ENCODE measurements at places on chromosomes 1 and 21.

- DNase-seq, result no peak
These were observed 646.6 kb upstream of the USP24 start for GRCh38 chr1:55861676-55862340.

GRCh38 chr1:13628711-13629110 lies 45.1 kb downstream of the PDPN start:
- no peak for DNase-seq

GRCh38 chr1:33332881-33333280 lies 12.0 kb upstream of the A3GALT2 start:
- DNase-seq, result no peak

GRCh38 chr1:62735491-62736171 lies 47.4 kb upstream of the DOCK7 start:
- no peak for DNase-seq

DNA sequence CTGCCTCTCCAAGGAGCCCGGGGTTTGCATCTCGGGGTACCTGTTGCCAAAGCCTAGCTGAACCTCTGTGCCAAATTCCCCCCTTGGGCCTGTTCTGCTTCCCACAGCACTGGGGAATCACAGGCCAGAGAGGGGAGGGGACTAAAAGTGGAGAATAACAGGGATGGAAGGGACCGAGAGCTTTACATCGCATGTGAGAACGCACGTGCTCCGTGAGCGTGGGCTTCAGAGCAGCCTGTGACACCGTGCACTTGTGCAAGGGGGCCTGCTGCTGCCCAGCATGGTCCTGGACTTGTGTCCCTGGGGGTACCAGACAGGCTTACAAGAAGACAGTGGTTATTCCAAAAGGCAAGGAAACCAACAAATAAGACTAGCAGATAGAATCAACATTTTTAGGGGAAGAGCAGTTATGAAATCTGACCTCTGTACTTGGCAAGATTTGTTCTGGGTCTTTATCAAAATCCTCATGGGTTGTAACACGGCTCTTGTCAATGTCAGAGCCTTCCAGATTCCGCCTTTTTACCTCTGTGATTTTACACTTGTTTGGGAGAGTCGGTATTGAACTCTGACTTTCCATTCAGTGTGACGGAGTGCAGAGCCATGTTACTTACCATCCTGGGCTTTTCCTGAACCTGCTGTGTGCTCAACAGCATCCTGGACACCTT lies 36.2 kb upstream of the TNFRSF1B start:
- no peak for DNase-seq

DNA sequence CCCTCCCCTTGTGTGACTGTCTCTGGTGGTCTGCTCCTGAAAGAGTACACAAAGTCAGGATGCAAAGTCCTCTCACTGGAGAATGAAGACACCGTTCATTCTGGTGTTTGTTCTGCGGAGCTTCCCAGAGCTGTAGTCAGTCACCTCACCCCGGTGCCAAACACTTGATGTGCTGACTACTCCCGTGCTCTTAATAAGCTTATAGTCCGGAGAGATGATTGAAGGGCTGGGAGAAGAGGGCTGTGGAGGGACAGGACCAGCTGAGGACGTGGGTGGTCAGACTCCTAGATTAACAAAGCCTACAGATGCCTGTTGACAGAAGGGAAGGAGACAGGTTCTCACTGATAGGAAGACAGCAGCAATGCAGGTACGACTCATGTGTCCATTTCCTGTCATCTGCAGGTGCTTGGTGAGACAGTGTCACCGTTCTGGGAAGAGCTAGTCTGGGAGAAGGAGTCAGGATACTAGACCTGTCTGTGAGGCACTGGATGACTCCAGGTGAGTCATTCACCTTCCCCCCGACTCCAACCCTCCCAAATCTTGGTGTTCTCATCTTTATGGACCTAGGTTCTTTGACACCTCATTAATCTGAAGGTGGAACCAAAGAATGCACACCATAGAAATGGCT lies 40.4 kb upstream of the LRRN2 start:
- DNase-seq, result peak; percentile 4

DNA sequence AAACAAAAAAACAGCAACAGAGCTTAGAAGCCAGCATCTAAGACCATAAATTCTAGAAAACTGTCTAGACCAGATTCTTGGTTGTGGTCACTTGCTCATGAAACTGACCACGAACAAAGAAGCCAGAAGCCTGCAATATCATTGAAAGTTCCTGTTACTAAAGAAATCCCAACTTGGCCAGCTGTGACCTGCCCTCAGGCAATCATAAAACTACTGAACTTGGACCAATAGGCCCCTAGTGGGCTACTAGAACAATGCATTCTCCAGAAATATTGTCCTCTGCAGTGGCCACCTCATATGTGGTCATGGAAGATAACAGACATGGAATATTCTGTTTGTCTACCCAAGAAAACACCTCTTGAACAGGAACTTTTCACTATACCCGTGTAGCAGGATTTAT lies 87.7 kb downstream of the SPATA17 start:
- peak; percentile 0 for DNase-seq

DNA sequence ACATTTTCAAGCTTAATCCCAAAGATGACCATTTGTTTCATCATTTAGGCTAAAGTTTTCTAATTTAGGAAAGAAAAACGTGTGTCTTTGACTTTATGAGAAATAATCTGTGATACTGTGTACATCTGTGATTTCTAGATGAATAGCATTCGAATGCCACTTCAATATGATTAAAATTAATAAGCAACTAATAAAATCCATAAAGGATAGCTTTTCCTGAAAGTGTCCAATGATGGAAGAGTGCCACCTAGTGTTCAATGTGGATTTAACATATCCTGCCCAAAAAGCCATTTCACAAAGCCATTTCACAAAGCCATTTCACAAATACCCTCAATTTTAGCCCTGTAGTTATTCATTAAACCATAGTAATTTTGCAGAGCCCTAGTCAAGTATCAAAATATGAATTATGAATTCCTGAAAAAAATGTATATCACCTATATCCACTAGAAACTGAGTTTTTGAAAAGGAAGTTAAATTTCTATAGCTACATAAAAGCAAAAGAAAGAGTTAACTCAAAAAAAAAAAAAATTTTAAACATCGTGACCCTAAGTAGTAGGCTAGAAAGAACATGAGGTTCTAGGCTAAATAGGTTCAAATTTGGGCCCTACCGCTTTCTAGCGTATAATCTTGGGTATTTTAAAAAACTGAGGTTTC lies 19.1 kb downstream of the NME7 start:
- DNase-seq, result peak; percentile 57

GRCh38 chr1:245481261-245481660 lies 326.5 kb downstream of the KIF26B start:
- no peak for DNase-seq

DNA sequence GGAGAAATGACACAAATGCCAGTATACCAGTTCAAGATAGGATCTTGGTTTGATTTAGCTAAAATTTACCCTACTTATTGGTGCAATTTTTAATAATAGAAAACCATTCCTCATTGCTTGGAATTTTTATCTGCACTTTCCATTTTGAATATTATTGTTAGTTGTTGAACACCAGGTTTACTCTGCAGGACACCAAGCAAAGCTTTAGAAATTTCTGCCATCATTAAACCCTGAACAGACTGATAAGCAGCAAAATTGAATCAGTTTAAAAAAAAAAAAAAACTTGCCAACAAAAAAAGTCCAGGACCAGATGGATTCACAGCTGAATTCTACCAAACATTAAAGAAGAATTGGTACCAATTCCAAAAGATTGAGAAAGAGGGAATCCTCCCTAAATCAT lies 71.5 kb downstream of the POU2F1 start:
- no peak for DNase-seq

GRCh38 chr1:19209990-19210771 lies at the start of gene UBR4:
Gene UBR4 (minus strand): TSS chr1:19210266. CDS start chr1:19210248, 18 bp downstream.
- DNase-seq, result peak; percentile 92

- no peak for DNase-seq
These were observed 216.6 kb downstream of the ATG4C start for GRCh38 chr1:63000508-63000907.

DNA sequence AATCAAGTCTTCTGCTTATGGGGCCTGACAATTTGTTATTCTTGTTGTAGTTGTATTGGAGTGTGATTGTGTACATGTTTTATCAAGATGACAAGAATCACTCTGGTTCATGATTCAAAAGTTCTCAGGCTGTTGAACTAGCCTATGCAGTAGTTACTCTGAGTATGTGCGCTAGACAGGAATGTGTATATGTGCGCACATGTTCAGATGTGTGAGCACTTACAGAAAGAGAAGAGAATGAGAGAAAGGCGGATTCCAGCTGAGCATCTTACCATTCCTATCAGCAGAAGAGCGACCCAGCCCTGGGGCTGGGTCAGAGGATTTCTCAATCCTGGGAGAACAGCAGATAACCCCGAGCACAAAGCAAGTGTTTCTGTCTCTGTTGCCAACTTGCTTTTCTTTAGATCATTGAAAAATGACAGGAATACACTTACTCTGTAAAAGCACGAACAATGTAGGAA lies 110.8 kb upstream of the HOOK1 start:
- DNase-seq, result no peak

DNA sequence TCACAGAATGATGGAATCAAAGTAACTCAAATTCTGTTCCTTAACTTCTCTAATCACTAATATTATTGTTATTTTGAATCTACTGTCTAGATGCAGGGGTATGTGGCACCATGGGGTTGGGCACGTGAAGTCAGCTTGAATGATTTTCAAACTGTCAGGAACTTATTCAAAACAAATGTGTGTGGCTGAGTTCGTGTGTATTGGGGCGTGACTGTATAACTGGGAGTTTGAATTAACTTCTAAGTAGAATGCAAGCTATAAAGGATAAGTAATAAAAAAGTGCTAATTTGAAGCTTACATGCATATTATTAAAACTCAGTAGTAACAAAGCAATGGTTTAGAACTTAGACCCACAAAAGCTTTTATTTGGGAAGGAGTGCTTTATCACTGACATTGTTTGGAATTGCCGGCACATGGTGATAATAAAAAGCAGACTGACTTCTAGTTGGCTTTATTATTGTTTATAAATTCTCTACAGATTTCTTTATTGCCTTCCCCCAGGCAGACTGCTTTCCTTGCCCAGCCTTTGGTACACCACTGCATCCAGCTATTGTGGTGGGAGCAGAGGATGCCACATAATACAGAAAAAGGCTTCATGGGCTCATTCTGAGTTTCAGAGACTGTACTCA lies 84.3 kb downstream of the TENT5C start:
- DNase-seq, result no peak

DNA sequence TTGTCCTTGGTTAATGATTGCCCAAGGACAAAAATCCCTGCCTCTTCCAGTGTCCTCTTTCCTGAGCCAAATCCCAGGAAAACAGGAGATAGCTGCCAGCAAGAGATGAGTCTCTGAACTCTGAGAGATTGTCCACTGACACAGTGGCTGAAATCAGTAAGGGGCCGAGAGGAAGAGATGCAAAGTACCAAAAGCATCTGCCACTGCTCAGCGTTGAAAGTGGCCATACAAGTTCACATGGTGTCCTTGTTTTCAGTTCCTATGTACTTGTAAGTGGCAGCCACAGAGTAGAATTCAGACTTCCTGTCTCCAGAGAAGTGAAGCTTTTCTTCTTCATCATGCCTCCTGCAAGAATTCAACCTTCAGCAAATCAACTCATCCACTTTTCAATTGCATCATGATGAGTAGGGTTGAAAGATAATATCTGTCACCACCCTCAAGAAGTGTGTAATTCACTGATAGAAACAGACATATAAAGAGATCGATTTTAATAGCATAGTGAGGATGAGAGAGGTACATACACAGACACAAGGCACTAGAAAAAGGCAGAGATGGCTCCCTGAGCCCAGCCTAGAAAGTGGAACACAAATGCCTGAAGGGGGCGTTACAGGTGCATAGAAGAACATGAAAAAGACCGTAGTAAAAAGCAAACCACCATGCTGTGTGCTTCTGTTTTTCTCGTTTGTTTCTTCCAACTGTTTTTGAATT lies 185.8 kb downstream of the MRPL39 start:
- no peak for DNase-seq

DNA sequence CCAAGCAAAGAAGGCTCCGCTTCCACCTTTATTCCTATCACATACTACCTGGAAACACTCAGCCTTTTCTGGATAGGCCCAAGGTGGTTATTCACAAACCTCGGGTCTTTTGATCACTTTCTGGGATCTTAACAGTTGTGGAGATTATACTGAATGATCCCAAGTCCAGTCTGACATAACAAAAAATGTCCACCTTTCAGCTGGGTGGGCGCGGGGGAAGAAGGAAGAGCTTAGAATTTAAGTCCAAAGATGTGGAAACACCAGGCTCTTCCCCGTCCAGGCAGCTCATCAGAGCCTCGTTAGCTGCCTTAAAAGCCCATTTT lies 338 bp upstream of the C1orf53 start:
- no peak for DNase-seq

GRCh38 chr1:209614906-209615305 lies 31.4 kb downstream of the CAMK1G start:
- DNase-seq, result no peak

- DNase-seq, result no peak
These were observed 75.2 kb downstream of the NFIA start for GRCh38 chr1:61157468-61157987.

- no peak for DNase-seq
These were observed 2.3 kb upstream of the KRTAP10-7 start for GRCh38 chr21:44598061-44598460.

DNA sequence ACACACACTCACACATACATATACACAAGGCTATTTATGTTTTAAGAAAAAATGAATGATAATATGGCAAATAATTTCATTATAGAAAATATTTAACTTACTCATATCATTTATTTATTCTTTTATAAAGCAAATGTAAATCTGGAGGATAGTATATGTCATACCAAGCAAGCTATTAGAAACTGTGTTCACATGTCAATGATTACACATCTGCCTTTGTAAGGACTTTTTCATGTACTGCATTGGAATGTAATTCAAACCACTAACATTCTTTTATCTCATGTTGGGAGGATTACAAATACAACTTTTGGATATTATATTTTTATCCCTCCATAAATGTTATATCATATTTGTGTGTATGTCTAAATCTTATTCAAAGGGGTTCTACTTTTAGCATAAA lies 1887.4 kb downstream of the NCAM2 start:
- no peak for DNase-seq

- no peak for DNase-seq
These were observed 14.0 kb downstream of the AGRN start for GRCh38 chr1:1033731-1034438.

- no peak for DNase-seq
These were observed 490.7 kb upstream of the B3GALT2 start for GRCh38 chr1:193676996-193677549.

- no peak for DNase-seq
These were observed 1640.2 kb upstream of the PRMT6 start for GRCh38 chr1:105416261-105416660.

GRCh38 chr21:45482899-45483821 lies 59.1 kb downstream of the SLC19A1 start:
- no peak for DNase-seq

DNA sequence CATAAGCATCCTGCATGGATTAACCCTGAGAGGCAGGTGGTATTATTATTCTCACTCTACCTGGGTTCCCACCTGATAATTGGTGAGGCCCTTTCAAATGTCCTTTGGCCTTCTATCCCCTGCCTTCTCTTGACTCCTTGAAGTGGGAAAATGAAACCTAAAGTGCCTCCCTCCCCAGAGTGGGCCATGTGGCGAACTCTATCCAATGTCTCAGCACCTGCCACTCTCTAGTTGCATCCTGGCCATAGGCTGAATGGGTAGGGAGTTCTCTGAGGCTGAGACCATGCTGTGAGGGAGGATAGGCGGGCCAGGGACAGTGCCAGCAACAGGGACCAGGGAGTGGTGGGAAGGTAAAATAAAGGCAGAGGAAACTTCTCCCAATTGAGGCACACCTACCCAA lies 35.3 kb downstream of the ELF3 start:
- DNase-seq, result no peak
